ENCODE measurements at places on chromosomes 7 and 10.

DNA sequence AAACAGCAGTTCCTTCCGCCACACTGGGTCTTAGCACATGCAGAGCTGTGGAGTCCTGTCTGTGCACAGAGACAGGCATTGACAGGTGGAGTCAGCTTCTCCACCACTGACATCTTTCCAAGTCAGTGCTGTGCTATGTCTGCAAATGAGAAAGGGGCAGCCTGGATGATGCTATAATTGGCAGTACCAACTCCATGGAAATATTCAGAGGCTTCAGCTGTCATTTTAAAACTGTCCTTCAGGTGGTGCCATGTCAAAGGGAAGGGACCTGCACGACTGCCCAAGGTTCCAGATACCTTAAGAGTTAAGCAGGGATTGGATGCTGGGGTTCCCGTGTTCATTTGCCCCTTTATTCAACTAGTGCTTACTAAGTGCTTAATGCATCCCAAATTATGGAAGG, 258.0 kb upstream of the PRKCQ start:
- no peak overlapping the region for H3K4me3 ChIP-seq
- H3K27ac ChIP-seq: no peak overlapping the region
- DNase-seq: no peak
- H3K36me3 ChIP-seq: no peaks in the 10 kb centered on the region
- no peaks in the 10 kb centered on the region for H3K27me3 ChIP-seq

DNA sequence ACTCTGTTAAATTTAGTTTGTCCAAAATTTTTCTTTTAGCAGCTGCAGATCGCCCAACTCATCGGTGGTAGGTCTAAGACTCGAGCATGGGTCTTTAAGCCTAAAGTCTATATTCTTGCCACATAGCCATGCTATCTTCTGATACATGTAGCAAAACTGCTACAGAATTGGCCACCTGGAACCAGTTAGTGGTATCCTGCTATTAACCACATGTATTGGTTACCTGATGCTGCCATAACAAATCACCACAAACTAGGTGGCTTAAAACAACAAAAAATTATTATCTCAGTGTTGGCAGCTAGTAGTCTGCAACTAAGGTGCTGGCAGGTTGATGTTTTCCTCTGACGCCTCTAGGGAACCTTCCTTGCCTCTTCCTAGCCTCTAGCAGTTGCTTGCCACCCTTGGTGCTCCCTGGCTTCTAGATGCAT, 96.7 kb upstream of the PIK3CG start:
- no peaks in the 10 kb centered on the region for H3K36me3 ChIP-seq
- DNase-seq: no peak
- H3K4me3 ChIP-seq: peak overlapping the region; percentile 45
- H3K27ac ChIP-seq: peak overlapping the region; percentile 84
- H3K4me1 ChIP-seq: peaks cover 61% of the 10 kb centered on the region
- no peaks in the 10 kb centered on the region for H3K27me3 ChIP-seq

- no peak overlapping the region for H3K4me3 ChIP-seq
- H3K27ac ChIP-seq: no peak overlapping the region
- H3K36me3 ChIP-seq: no peaks in the 10 kb centered on the region
- peaks cover 32% of the 10 kb centered on the region for H3K27me3 ChIP-seq
Observed at GRCh38 chr7:27314111-27314510, 71.5 kb downstream of the EVX1 start.

DNA sequence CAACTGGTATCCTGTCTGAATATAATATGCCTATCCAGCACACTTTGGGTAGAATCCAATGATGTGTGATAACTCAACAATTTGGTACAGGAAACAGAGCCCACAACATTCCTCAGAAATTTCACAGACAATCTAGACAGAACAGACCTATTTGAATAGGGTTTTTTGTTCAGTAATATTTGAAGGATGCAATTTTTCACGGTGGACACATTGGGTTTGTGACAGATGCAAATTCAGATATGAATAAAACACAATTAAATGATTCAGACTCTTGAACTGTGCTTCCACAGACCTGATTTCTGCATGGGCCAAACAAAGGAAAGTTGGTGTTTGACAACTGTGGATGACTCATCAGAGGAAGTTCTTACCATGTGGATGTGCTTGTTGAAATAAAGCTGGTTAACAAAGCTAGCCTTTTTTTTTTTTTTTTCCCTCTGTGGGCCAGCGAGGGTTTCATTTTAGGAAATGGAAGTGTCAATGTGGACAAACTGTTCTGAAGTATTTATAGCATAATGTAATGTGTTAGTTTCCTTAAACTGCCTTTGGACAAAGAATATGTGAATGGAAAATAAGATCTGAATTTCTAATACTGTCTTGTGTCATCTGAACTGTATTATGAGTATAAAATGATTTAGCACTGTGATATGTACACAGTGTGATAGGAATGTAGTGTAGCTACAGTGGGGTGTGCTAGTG, 43.2 kb upstream of the FAM133B start:
- H3K4me3 ChIP-seq: no peak overlapping the region
- peaks cover 47% of the 10 kb centered on the region for H3K4me1 ChIP-seq

- H3K4me1 ChIP-seq: peaks cover 3% of the 10 kb centered on the region
- no peak for DNase-seq
- H3K27me3 ChIP-seq: no peaks in the 10 kb centered on the region
- H3K36me3 ChIP-seq: no peaks in the 10 kb centered on the region
- no peak overlapping the region for H3K4me3 ChIP-seq
Observed at GRCh38 chr7:84629640-84630318, 435.2 kb upstream of the SEMA3A start.

GRCh38 chr10:121684276-121684675, 86.0 kb upstream of the FGFR2 start:
- no peak overlapping the region for H3K27ac ChIP-seq
- H3K4me1 ChIP-seq: no peaks in the 10 kb centered on the region
- H3K4me3 ChIP-seq: no peak overlapping the region
- no peaks in the 10 kb centered on the region for H3K36me3 ChIP-seq
- H3K27me3 ChIP-seq: peaks cover 25% of the 10 kb centered on the region

- H3K27me3 ChIP-seq: no peaks in the 10 kb centered on the region
- H3K36me3 ChIP-seq: peaks cover 1% of the 10 kb centered on the region
- H3K4me3 ChIP-seq: no peak overlapping the region
- no peak for DNase-seq
- no peaks in the 10 kb centered on the region for H3K4me1 ChIP-seq
Observed at GRCh38 chr10:88386204-88386788, 196.8 kb downstream of the RNLS start.

DNA sequence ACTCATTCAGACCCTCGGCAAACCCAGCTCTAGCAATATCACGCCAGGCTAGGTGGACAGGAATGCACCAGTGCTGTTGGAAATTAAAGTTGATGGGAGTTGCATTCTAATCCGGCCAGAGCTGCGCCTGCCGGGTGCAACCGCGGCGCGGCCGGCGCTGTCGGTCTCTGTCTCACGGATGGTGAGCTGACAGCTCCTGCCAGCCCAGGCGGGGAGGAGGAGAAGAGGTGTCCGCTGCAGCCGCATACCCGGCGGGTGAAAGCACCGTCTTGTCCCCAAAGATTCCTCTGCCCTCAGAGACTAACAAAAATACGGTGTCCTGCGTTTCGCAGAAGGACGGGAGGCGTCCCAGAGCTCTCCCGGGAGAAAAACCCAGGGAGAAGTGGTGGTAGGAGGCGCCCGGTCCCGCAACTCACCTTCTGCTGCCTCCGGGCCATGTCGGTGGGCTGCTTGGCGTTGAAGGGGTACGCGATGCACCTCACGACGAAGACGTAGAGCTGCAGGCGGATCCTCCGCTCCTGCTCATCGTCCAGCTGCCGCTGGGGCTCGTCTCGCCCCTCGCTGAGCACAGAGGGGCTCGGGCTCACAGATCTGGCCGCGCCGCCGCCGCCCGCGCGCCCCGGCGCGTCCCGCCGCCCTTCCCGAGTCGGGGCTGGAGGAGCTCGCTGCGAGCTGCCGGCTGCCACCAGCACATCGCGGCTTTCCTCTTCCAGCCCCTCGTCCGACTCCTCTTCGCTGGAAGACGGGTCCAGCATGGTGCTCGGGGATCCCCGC, 490 bp downstream of the CADPS2 start:
- no peak overlapping the region for H3K27ac ChIP-seq
- H3K4me3 ChIP-seq: peak overlapping the region; percentile 74
- H3K27me3 ChIP-seq: peaks cover 73% of the 10 kb centered on the region
- H3K36me3 ChIP-seq: no peaks in the 10 kb centered on the region
- peaks cover 13% of the 10 kb centered on the region for H3K4me1 ChIP-seq

GRCh38 chr7:143510854-143511592, 33.4 kb downstream of the TAS2R41 start:
- DNase-seq: peak; percentile 89
- H3K4me3 ChIP-seq: no peak overlapping the region
- peaks cover 21% of the 10 kb centered on the region for H3K4me1 ChIP-seq
- no peaks in the 10 kb centered on the region for H3K27me3 ChIP-seq
- H3K36me3 ChIP-seq: no peaks in the 10 kb centered on the region
- no peak overlapping the region for H3K27ac ChIP-seq

- H3K4me1 ChIP-seq: peaks cover 5% of the 10 kb centered on the region
- peaks cover 20% of the 10 kb centered on the region for H3K27me3 ChIP-seq
- H3K27ac ChIP-seq: no peak overlapping the region
- H3K36me3 ChIP-seq: peaks cover 12% of the 10 kb centered on the region
- no peak overlapping the region for H3K4me3 ChIP-seq
Observed at GRCh38 chr10:69628891-69629290, 1.2 kb upstream of the FAM241B start.

- peaks cover 11% of the 10 kb centered on the region for H3K36me3 ChIP-seq
- H3K4me3 ChIP-seq: no peak overlapping the region
- no peak for DNase-seq
- no peaks in the 10 kb centered on the region for H3K27me3 ChIP-seq
Observed at GRCh38 chr7:92682330-92682729, 92.1 kb upstream of the FAM133B start.

- no peak overlapping the region for H3K4me3 ChIP-seq
- H3K36me3 ChIP-seq: peaks cover 1% of the 10 kb centered on the region
- no peak for DNase-seq
- H3K27ac ChIP-seq: no peak overlapping the region
- H3K27me3 ChIP-seq: peaks cover 8% of the 10 kb centered on the region
- no peaks in the 10 kb centered on the region for H3K4me1 ChIP-seq
Observed at GRCh38 chr10:128180843-128181242, 54.6 kb upstream of the MKI67 start.

- H3K4me3 ChIP-seq: peak overlapping the region; percentile 22
- H3K27me3 ChIP-seq: no peaks in the 10 kb centered on the region
- H3K4me1 ChIP-seq: peaks cover 36% of the 10 kb centered on the region
Observed at GRCh38 chr10:133324198-133324792, 12.4 kb downstream of the CALY start.

DNA sequence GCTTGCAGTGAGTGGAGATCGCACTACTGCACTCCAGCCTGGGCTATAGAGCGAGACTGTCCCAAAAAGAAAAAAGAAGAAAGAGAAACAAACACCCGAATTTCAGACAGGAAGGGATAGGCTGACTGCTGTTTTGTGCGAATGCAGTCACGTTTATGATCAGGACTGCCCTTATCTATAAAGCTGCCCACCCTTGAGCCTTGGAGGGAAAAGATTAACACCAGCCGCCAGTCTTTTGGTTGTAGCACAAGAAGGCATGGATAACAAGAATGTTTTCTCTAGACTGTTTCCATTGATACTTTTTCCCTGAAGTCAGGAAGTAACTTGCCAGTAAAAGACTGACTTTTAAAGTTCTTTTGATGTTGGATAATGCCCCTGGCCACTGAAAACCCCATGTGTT, 314.0 kb downstream of the BICC1 start:
- peaks cover 20% of the 10 kb centered on the region for H3K36me3 ChIP-seq
- H3K27ac ChIP-seq: no peak overlapping the region
- no peak for DNase-seq
- H3K4me3 ChIP-seq: no peak overlapping the region
- peaks cover 20% of the 10 kb centered on the region for H3K4me1 ChIP-seq

DNA sequence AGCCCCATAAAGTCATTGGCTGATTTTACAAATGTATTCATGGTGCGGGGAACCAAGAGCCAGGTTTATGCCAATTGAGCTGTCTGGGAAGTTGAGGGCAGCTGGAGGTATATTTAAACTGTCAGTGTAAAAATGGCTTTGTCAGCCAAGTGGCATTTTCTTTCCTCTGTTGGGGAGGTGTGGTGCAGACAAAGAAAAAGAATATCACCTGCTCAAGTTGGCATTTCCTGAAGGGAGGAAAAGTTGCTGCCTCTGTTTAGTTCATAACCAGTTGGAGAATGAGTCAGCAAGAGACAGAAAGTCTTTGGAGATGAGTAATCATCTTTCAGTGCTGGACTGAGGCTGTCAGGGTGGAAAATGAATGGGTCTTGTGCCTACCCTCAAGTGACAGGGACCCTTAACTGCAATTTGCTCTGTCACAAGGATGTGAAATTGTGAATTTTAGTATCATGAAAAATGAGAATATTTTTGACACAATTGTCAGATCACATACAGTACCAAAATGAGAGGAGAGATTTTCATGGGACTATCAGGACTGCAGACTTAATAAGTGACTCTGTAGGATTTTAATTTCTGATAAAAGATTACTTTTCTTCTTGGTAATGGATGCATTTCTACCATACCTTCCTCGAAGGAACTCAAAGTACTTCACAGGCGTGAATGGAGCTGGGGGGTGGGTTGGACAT, 137.3 kb downstream of the ANLN start:
- no peak for DNase-seq
- no peak overlapping the region for H3K4me3 ChIP-seq
- H3K36me3 ChIP-seq: no peaks in the 10 kb centered on the region
- H3K4me1 ChIP-seq: peaks cover 21% of the 10 kb centered on the region

GRCh38 chr10:31961277-31962074, 32.8 kb upstream of the ARHGAP12 start:
- H3K36me3 ChIP-seq: peaks cover 2% of the 10 kb centered on the region
- H3K4me3 ChIP-seq: no peak overlapping the region
- no peaks in the 10 kb centered on the region for H3K27me3 ChIP-seq
- no peak overlapping the region for H3K27ac ChIP-seq

DNA sequence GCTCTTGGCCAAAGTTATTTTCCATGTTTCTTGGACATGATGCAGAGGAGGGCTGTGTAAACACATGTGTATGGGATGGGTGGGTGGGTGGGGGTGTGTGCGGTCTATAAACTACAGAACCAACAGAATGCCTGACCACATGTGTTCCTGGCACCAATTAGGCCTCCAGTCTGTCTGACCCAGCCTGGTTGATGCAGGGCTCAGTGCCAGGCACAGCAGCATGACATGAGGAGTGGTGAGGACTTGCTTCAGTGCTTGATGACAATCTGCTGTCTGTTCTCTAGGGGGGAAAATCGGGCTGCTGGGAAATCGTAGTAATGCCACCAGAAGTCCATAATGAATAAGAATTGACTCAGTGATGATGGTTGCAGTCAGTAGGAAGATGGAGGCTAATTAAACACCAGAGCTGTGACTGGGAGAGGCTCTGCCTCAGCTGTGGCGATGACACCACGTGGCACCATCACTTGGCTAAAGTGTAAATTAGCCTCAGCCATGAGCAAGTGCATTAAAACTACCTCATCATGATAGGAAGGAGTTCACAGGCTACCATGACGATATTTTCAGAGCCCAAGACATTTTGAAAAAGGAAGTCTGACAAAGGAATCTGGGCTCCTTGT, 260.1 kb upstream of the PODXL start:
- H3K4me3 ChIP-seq: no peak overlapping the region
- no peak for DNase-seq
- no peak overlapping the region for H3K27ac ChIP-seq
- no peaks in the 10 kb centered on the region for H3K36me3 ChIP-seq
- peaks cover 60% of the 10 kb centered on the region for H3K27me3 ChIP-seq
- no peaks in the 10 kb centered on the region for H3K4me1 ChIP-seq

- H3K4me1 ChIP-seq: peaks cover 16% of the 10 kb centered on the region
- H3K4me3 ChIP-seq: no peak overlapping the region
- H3K27me3 ChIP-seq: no peaks in the 10 kb centered on the region
- H3K36me3 ChIP-seq: no peaks in the 10 kb centered on the region
- H3K27ac ChIP-seq: peak overlapping the region; percentile 85
Observed at GRCh38 chr7:97298561-97298960, 181.1 kb downstream of the SDHAF3 start.
